HuH-7.5 (cell line): ENCODE measurements at places on chromosomes 4 and X.
A peak's percentile ranks its signal among the peaks of the same experiment; 100 is the strongest.

GRCh38 chrX:16186380-16187007 is 19.2 kb downstream of the MAGEB17 start:
- DNase-seq = no peak

DNA sequence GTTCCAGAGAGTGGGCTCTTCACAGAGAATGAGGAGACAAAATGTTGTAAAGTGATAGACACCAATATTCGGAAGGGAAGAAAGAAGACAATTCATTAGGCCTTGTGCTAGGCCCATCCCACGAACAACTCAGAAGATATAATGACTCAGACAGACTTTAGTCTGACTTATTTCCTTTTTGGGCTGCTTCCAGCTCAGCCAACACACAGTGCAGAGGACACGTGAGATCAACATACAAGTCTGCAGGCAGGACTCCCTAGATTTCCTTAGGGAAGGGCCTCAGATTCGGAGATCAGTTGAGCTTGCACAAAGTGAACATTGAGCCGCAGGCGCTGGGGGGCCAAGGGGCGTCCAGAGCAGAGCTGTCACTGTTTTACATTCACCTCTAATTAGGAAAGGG is 290.7 kb upstream of the TENM3 start:
- no peak for DNase-seq

DNA sequence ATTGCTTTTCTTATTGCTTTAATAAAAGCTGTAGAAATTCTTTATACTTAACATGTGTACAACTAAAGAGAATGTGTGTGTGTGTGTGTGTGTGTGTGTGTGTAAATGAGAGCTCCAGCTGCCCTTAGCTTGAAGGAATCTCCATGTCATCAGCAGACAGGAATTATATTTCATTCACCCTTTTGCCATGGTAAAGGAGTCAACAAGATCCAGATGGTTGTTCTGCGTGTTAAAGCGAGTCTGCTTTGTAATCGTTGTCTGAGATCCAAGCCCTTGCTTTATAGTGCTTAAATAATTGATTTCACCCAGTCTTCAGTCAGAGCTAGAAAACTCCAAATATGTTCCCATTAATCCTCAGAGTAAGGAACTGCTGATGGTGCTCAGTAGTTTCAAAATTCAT is 285.5 kb downstream of the PDGFC start:
- DNase-seq = no peak

GRCh38 chrX:38124000-38124399 is 96.7 kb downstream of the SRPX start:
- no peak for DNase-seq

GRCh38 chrX:94051926-94052325 is 377.9 kb downstream of the FAM133A start:
- no peak for DNase-seq

- no peak for DNase-seq
Measured at GRCh38 chr4:134533068-134533467, 331.5 kb upstream of the PABPC4L start.

- no peak for DNase-seq
Measured at GRCh38 chr4:5203309-5203992, 152.2 kb downstream of the STK32B start.

DNA sequence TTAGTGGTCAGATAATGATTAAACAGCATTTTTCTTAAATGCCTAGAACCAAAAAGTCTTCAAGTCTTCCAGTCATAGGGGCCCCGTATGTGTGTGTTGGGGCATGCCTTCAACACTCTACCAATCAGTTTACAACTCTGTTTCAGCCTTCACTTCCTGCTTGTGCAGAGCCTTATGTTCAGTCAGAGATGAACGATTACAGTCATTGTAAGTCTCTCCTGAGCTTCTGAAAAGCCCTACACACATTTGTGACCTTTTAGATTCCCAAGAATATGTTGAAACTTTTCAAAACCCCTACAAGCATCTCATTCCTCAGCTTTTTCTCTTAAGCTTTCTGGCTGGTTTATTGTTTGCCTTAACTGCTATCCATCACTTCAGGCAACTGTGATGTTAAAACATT is 591.2 kb downstream of the ZNF674 start:
- DNase-seq = no peak

DNA sequence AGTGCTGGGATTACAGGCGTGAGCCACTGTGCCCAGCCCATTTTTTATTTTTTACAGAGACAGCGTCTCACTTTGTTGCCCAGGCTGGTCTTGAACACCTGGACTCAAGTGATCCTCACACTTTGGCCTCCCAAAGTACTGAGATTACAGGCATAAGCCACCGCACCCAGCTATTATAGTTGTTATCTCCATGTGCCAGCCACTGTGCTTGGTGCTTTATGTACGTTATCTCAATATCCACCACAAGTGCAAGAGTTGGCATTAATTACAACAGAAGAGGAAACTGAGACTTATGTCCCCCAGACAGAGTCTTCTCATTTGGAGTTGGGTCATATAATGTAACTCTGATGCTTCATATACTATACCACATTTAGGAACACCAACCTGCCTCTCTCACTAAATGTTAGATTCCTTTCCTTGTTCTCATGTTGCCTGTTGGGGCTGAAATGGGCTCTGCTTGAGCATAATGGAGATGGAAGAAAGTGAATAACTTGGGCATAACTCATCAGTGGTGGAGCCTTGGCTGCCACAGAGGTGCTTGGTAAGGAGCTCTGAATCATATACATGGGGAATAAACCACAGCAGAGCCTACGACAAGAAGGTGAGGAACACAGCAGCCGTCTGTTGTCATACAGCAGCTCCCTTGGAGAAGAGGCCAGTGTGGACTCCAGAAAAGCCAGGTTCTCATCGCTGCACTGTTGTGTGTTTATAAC is 84.3 kb downstream of the SPRY1 start:
- no peak for DNase-seq

DNA sequence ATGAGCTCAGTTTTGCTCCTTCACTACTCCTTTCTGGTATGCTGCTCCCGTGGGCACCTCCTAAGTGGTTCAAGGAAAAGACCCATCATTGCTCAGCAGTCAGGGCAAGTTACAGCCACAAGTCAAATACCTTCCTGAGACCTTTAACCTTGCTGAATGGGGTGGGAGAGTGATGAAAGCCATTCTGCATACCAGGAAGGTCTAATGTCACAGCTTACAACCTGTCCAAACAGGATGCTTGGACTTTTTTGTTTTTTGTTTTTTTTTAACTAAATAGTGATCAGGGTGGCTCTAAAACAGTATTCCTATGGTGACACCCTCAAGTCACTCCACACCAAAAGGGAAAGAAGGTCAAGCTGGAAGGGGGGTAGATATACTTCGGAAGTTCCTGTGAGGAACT is 93.1 kb downstream of the GPC3 start:
- DNase-seq = peak; percentile 8

DNA sequence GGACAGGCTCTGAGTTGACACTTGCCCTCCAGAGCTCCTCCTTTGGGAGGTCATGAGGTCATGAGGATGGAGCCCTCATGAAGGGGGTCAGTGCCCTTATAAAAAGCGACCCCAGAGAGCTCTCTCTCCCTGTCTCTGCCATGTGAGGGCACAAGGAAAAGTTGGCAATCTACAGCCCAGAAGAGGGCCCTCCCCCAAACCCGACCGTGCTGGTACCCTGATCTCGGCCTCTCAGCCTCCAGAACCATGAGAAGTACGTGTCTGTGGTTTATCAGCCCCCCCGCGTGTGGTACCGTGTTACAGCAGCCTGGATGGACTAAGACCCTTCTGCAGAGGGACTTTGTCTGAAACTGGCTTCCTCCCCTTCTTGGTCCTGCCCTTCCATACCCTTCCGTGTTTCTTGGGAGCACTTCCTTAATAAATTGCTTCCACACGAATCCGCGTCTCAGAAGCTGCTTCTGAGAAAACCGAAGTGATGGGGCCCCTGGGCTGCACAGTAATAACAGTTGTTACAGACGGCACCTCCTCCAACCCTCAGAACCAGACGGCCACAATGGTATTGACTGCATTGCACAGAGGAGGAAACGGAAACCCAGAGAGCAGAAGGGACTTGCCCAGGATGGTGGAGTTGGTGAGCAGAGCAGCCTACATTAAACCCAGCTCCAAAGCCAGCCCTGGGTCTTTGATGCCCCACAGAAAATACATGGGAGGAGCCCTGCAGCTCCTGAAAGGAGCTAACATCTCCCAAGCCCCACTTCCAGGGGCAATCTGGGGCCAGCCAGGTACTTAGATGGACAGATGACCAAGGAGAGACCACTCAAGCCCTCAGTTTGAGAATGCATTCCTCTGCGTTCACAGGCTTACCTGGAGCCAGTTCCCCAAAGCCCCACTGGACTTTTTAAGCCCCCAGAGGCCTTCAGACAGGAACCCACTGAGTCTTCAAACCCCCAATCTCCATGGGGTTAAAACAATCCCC is 242.7 kb downstream of the BCOR start:
- no peak for DNase-seq

GRCh38 chr4:174709526-174709925 is 119.5 kb downstream of the GLRA3 start:
- no peak for DNase-seq

DNA sequence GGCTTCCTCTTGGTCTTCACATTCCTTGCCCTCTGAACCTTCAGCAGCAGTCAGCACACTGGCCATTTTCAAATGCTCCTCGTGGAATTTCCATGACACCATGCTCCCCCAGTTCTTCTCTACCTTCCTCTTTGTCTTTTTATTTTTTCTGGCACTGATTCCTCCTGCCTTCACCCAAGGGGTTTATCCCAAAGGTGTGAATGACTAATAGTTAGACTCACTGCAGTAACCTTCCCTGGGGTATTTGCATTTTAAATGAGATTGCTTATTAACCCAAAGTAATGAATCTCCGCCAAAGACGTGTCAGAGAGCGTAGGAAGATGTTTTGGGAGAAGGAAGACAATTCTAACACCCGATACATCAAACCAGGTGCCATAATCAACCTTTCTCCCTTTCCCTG is 36.2 kb downstream of the CD40LG start:
- DNase-seq = no peak

- no peak for DNase-seq
Measured at GRCh38 chr4:182724414-182724813, 192.8 kb downstream of the DCTD start.

GRCh38 chrX:17697191-17697590 is 40.1 kb upstream of the SCML1 start:
- no peak for DNase-seq

DNA sequence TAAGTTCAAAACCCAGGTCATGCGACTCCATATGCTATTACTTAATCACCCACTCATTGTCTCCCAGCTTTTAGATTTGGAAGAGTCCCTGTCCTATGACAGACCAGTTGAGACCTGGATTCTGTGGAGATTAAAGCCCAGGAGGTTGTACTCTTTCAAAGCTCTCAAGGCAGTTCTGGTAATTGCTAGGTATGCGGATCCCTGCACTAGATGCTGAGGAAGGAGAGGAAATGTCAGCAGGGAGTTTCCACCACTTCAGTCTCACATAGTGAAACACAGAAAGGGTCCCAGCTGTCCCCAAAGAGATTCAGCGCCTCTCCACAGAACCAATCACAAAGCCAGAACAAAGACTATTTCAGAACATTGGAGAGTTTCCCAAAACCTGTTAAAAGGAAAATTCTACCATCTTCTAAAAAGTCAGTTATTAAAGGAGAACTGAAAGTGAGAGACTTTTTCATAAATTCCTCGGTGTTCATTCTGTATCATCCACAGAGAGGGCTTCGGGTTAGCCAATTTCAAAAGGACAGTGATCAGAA is 53.4 kb downstream of the IRF2 start:
- no peak for DNase-seq

DNA sequence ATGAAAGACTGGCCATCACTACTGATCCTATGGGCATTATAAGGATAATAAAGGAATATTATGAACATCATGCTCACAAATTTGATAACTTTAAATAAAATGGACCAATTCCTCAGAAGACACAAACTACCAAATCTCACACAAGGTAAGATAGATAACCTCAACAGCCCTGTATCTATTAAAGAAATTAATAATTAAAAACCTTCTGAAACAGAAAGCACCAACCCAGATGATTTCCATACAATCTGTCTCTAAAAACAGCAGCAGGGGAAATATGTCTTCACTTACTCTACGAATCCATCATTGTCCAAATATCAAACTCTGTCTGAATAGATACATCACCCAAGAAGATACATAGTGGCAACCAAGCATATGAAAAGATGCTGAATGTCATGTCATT is 55.2 kb downstream of the LCORL start:
- DNase-seq = no peak

GRCh38 chrX:633043-633984 is 2.7 kb downstream of the SHOX start:
- no peak for DNase-seq

- DNase-seq = no peak
Measured at GRCh38 chrX:131405497-131405896, 116.4 kb upstream of the IGSF1 start.

- DNase-seq = no peak
Measured at GRCh38 chrX:85109235-85109634, 105.6 kb downstream of the APOOL start.

DNA sequence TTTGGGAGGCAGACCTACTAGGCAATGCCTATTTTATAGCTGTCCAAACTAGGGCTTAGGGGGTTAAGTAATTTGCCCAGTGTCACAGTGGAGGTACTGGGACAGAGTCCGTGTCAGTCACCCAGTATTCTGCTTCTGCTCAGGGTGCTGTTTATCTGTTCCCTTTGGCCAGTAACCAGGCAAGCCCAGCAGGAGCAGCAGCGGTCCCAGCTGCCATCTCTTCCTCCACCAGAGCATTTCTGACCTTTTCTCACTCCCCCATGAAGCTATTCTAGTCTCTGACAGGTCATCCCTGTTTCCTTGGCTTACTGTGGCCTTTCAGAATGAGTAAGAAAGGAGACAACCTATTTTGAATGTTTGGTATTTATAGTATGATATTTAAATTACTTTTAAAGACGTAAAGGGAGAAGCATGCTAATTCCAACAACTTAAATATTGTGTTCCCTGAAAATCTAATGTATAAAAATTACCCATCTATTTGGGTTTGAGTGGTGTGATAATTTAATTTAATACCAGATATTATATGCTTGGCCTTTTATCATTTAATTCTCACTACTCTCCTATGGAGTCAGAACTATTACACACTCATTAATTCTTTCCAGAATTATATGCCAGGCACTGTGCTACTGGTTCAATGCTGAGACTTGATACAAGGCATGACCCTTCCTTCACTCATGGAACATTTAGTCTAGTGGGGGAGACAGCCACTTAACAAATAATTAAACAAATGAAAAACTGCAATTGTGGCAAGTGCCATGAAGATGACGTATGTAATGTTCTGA is 60.6 kb downstream of the RPS6KA3 start:
- DNase-seq = no peak

GRCh38 chr4:57078685-57079521 is 31.3 kb downstream of the IGFBP7 start:
- DNase-seq = no peak

DNA sequence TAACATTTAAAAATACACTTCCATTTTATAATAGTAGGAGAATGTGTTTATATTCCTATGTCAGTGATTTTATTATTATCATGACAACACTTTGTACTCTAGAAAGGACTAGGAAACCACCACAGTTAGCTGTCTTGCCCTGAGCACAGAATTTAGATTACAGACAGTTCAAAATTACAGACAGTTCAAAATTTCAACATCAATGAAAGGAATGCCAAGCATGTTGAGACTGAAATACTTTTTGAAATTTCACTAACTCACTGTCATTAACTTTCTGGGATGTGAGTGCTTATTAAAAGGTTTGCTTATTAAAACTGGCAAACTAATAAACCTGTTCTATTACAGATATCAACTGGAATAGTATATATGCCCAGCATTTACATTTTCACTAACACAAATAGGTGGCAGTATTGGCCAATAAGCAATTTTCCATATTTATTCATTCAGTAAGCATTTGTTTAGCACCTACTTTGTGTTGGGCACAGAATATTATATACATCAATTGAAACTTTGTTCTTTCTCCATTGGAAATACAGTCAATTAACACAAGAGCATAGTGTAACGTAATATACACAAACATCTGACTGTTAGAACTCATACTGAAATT is 179.4 kb downstream of the FBXW7 start:
- DNase-seq = no peak
